ENCODE measurements at places on chromosomes 1 and 21.

DNA sequence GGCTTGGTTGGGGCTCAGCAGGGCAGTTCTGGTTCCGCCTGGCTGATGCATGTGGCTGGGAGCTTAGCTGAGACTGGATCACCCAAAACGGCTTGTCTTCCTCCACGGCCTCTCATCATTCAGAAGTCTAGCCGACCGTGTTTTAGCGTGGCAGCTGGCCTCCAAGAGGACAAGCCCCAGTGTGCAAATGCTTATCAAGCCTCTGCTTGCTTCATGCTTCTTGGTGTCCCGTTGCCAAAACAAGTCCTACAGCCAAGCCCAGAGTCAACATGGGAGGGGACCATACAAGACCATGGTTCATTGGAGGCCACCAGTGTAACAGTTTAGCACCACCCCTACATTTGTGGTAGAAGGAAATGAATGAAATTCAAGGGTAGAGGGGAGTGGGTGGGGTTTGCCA, 10.5 kb upstream of the KDF1 start:
- no peak for DNase-seq

DNA sequence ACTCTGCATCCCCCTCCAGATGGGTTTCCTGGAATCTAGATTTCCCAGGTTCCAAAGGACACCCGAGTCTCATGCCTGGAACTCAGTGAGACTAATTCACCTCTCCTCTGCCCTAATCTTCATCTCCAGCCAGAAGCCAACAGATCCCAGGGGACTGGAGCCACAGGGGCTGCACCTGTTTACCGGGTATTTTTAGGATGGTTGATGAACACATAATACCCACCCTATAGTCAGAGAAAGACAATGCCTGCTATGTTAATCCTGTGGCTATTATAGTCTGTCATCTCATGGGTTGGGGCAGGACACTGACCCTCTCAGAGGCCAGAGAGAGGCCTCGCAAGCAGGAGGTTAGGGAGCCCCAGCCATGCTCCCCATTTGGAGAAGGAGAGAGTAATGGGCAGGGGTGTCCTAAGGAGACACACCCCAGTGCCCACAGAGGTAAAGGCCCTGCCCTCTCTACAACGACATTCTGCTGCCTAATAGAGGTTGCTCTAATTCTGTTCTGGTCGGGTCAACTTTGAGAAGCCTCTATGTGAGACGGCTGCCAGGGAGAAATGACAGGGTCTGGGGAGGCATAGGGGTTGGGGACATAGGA, 1.0 kb upstream of the TNNI1 start:
- DNase-seq, result no peak

GRCh38 chr1:194355488-194356106, 1169.2 kb upstream of the B3GALT2 start:
- no peak for DNase-seq

- no peak for DNase-seq
Measured at GRCh38 chr1:38267037-38268036, 220.7 kb upstream of the POU3F1 start.

- no peak for DNase-seq
Measured at GRCh38 chr1:112297536-112297935, 98.5 kb upstream of the CTTNBP2NL start.

DNA sequence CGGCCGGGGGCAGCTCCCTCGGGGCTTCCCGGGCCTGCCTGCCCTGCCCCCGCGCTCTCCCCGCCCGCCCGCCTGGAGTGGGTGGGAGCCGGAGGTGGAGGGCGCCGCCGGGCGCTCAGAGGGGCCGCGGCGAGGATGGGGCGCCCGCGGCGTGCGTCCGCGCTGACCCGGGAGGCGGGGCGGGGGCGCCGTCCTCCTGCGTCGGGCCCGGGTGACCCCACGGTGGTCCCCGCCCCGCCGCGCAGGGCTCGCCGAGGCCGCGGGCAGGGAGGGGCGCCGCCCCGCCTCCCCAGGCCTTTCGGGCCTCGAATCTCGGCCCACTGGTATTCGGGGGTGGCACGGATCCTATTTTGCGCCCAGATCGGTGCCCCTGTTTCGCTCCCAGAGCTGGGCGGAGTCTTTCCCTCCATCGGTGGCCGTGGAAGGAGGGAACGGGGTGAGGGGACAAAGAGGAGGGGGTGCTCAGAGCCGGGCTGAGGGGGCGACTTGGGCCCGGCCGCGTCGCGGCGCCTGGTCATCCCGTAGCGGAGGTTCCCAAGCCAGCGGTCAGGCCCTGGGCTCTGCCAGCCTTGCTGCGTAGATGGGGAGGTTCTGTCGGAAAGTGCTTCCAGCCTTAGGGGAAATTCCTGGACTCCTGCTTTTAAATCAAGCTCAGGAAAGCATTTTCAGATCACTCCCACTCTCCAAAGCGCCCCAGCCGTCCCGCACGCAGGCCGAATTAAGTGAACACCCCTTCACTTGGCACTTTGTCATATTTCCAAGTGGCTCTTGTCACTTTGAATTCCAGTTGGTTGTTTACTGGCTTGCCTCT, 545 bp downstream of the PATJ start:
- DNase-seq, result no peak

GRCh38 chr1:110312188-110313121, 26.7 kb upstream of the RBM15 start:
- peak; percentile 60 for DNase-seq

- no peak for DNase-seq
Measured at GRCh38 chr1:186231861-186232436, 143.1 kb downstream of the TPR start.

GRCh38 chr1:65341381-65341780, 32.0 kb downstream of the DNAJC6 start:
- no peak for DNase-seq

- DNase-seq, result no peak
Measured at GRCh38 chr1:21567241-21568005, 58.2 kb downstream of the ALPL start.

All from stimulated activated CD4-positive, alpha-beta T cell treated with anti-CD3 and anti-CD28 coated beads, Interleukin-1b, Interleukin-23, amount 100 ng/mL, for 1 hour (primary cell).